ENCODE measurements at places on chromosomes 3 and 15.

DNA sequence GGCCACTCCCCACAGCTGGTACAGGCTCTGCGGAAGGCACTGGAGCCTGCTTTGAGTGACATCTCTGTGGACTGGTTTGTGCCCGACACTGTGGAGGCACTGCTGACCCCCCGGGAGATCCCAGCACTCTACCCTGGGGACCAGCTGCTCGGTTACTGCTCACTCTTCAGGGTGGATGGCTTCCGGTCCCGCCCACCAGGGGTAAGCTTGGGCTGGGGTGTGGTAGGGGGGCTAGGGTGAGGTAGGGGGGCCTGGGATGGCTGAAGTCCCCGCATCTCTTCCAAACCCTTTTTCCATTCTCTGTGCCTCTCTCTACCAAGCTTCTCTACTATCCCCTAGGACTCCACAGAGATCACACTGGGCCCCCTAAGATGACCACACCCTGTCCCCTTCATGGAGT lies 7.8 kb downstream of the VWA5B2 start:
- no peak for DNase-seq

- no peak for DNase-seq
Observed at GRCh38 chr3:22792533-22792932, 410.6 kb upstream of the UBE2E2 start.

- DNase-seq, result no peak
Observed at GRCh38 chr15:25246641-25247406, 192.0 kb downstream of the UBE3A start.

DNA sequence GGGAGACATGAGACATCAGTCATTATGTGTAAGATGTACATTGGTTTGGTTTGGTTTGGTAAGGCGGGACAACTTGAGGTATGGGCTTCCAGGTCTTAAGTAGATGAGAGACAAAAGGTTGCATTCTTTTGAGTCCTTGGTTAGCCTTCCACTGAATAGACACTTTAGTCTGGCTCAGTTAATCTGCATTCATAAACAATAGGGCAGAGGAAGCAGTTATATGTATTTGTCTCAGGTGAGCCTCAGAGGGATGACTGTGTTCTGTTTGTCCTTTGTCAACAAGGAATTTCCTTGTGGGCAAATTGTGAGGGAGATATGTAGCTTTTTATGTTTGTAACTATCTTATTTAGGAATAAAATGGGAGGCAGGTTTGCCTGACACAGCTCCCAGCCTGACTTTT lies 50.4 kb downstream of the TCF12 start:
- no peak for DNase-seq

DNA sequence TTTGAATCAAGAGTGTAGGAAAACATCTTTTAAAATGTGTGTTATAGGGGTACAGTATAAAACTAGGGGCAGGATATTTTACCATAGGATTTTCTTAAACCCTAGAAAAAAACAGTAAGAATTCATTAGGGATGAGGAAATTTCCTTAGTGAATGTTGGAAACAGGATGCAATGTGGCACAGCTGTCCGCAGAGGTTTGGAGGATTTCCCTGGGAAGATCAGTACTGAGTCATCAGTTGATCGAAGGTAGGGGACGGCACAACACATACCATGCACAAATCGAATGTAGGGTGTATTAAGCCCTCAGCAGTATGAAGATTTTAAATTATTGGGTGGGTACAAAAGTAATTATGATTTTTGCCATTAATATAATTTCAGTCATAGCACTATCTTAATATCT lies 49.9 kb downstream of the FNDC3B start:
- no peak for DNase-seq

- DNase-seq, result no peak
Observed at GRCh38 chr15:83866692-83867091, 212.8 kb downstream of the ADAMTSL3 start.

DNA sequence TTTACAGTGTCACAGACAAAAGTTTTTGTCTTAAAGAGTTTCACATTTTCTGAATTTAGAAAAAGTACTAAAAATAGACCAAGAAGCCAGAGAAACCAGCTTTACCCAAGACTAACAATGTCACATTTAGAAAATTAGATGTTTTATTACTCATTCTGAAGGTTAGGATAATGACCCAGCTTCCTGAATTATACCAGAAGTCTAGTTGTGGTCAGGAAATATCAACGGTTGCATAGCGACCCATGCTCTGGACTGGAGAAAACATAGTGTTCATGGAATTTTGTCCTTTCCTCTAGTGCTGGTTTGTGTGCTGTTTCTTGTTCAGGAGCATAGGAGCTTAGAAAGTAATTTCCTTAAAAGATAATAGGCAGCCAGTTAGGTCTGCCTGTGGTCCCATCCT lies 59.0 kb downstream of the DPPA2 start:
- DNase-seq, result no peak

- no peak for DNase-seq
Observed at GRCh38 chr3:158355623-158356588, 215.1 kb upstream of the MLF1 start.

GRCh38 chr3:128950223-128950938 lies 43.5 kb downstream of the CFAP92 start:
- no peak for DNase-seq

- DNase-seq, result no peak
Observed at GRCh38 chr15:41554915-41555314, 4.1 kb upstream of the TYRO3 start.

- no peak for DNase-seq
Observed at GRCh38 chr3:50233176-50233575, 2.8 kb upstream of the GNAI2 start.

DNA sequence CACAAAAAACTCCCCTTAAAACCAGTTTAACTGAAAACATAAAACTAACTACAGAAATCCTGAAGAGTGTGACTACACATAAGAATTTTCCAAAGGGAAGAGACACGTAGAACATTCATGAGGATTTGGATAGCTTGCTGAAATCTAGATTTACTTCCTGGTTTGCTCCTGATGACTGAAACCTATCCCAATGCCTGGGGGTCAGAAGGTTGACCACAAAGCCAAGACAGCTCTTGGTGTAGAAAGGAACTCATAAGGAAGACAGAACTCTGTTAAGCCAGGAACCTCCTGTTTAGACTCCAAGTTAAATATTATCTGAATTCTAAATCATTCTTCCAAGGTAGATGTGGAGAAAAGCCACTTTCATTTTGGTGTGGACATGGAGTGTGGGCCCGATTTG lies 92.8 kb downstream of the TFG start:
- no peak for DNase-seq

DNA sequence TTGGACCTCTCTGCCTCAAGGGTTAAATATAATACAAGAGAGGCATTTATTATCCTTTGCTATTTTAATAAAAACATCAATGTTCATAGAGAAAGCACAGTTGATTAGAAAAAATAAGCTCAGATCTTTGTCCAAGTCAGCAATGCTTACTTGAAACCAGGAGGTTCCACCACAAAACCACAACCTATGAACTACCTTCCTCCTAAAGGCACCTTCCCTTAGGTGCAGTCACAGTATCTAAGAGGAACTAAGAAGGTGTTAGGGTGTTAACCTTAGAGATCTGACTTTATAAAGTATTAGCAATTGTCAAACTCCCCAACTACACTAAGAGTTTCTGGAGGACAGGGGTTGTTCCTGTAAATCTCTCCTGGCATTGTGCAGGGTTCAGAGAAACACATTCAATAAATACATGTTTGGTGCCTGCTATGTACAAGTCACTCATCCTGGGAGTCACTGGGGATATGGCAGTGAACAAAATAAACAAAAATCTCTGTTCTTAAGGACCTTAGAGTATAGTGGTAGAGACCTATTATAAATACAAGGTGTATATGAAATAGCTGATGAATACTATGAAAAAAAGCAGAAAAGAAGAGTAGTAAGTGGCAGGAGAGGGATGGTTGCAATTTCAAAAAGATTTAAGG lies 208.6 kb downstream of the NFKBIZ start:
- no peak for DNase-seq

DNA sequence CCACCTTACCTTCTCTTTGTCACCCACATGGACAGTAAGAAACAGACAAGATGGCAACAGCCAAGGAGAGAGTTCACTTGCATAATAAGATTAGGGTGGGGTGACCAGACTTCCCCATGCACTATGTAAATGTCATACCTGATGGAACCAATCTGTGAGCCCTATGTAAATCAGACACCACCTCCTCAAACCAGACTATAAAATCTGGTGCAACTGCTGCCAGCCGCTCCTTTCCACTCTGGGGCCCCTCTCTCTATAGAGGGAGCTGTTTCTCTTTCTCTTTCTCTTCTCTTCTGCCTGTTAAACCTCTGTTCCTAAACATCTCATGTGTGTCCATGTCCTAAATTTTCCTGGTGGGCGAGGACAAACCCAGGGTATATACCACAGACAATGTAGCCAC lies 405.5 kb upstream of the CNTN4 start:
- no peak for DNase-seq

GRCh38 chr3:123110282-123110975 lies 43.6 kb downstream of the PDIA5 start:
- DNase-seq, result no peak

- no peak for DNase-seq
Observed at GRCh38 chr15:39583596-39584265, 2.9 kb downstream of the THBS1 start.

DNA sequence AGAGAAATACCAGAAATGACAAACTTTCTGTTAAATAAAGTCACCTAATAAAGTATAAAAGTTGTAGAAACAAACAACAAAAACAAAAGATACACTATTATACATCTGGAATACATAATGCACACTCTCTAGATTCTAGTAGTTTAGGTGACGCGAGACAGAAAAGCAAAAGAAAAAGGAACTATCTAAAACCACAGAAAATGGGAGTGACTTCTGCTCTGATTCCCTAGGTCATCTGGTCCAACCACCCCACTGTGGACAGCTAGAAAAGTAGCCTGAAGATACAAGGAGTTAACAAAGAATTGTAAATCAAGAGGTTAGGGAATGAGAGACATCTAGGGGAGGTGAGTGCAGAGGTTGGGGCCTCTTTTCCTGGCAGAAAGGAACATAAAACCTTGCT lies 39.1 kb downstream of the DHX36 start:
- DNase-seq, result no peak

DNA sequence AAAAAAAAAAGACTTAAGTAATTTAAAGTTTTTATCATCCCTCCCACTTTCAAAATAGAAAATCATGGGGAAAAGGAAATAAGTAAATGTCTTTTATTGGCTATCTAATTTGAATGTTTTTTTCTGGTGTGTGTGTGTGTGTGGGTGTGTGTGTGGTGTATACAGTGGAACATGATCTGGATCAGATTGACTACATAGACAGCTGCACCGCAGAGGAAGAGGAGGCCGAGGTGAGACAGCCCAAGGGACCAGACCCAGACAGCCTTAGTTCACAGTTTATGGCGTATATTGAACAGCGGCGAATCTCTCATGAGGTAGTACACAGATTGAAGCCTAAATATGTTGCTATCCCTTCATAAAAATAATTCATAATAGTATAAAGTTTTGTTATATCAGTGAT lies 44.5 kb downstream of the LRCH3 start:
- no peak for DNase-seq

- DNase-seq, result no peak
Observed at GRCh38 chr3:66200147-66200546, 20.7 kb upstream of the SLC25A26 start.

- no peak for DNase-seq
Observed at GRCh38 chr15:89374086-89374981, 39.7 kb upstream of the POLG start.

DNA sequence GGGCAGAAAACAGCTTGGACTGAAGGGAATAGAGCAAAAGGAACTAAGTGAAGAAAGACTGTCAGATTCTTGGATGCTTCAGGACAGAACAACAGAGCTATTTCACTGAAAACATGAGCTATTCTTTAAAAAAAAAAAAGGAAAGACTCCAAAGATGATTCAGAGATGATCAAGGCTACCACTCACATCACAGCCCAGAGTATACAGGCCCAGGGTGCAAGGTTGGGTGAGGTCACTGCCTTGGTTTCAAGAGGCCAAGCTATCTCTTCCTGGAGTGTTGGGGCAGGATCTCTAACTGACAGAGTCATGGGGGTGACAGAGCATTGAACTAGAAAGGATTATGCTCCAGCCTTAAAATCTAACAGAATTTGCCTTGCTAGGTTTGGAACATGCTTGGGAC lies 118.1 kb downstream of the AGBL1 start:
- no peak for DNase-seq

DNA sequence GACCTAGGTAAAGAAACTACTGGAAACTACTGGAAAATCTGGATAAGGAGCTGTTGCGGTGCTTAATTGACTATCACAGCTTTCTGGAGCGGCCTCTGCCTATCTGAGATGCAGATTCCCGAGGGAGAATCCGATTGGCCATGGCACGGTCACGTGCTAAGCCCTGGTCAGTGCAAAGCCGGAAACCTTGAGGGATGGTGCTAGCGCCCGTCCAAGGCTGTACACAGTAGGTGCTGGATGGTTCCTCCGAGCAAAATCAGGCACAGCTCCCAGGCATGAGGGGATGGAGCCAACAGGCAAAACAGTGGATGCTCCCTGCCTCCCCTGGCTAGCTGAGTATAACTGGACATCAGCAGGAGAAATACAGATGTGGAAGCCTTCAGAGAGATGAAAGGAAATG lies 238.7 kb upstream of the HES1 start:
- DNase-seq, result no peak

GRCh38 chr3:63807961-63808565 lies 11.0 kb upstream of the C3orf49 start:
- DNase-seq, result no peak

DNA sequence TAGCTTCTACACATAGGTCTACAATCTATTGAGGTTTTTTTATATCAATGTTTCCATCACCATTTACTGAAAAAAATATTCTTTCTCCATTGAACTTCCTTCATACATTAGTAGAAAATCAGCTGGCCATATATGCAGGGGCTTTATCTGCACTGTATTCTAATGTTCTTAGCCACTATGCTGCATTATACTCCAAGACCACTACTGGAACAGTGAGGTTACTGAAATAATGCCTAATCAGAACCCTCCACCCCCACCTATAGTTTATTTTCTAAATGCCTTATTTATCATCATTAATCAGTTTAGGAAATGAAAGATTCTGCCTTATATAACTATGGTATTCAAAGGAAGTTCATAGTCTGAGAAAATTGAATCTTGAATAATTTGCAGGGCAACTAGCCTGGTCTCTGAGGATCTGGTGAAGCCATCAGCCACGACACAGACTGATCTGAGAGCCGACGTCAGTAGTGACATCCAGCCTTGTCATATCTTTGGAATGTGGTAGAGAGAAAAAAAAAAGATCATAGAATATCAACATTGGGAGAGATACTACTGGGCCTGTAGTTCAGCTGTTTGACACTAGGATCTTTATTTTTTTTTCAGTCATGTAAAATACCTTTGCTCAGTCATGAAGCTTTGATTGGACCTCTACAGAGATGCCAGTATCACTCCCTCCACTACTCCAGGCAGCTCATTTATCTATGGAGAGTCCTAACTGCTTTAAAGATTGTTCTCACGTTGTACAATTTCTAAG lies 66.6 kb downstream of the P3H2 start:
- no peak for DNase-seq
